ENCODE measurements at places on chromosomes 1 and 21. TPM values are rescaled to one million over a fixed set of nuclear protein-coding genes. Genes with fewer than 3 reads are reported as not detected.
A peak's percentile ranks its signal among the peaks of the same experiment; 100 is the strongest.

DNA sequence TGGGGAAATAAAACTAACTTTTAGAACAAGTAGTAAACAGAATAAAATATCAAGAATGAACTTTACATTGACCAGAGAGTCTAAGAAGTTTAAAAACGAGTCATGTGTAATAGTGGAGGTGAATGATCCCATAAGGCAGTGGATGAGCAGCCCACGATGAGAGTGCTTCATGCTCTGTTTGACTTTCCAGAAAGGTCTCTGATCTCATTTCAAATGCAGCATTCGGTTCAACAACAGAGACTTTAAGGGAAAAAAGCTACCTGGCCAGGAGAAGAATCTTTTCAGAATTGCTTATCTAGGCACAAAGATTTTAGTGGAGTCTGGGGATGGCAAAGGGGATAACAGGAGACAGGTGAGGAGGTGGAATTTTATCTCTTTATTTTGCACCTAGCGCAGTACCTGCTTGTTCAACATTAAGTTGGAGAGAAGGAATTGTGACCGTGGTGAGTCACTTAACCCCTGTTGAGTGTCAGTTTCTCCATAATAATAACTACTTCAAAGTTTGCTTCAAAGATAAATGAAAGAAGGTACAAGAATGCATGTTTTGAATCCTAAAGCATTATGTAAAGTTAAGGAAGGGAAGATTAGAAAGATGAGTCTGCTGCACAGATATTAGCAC, 94.9 kb upstream of the KIF26B start:
- DNase-seq, result no peak

DNA sequence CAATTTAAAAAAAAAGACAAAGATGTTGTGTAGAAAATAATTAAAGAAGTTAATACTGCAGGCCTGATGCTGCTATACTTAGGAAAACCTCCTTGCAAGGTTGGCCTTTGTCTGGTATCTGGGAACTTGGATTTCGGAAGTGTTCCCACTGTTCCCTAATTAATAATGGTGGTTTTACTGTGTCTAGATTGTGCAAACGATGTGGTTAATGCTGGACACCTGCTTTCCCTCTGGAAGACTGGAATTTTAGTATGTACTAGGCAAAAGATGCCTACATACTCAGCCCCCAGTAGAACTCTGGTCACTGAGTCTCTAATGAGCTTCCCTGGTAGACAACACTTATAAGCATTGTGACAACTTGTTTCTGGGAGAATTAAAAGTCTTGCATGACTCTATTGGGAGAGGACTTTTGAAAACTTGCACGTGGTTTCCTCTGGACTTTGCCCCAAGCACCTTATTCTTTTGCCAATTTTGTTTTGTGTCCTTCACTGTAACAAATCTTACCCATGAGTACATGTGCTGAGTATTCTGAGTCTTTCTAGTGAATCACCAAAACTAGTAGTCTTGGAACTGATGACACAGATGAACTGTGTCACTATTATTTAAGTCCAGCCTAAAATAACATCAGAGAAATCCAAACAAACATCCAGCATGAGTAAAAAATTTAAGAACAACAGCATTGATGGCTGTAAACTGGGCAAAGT, 40.4 kb downstream of the LIN9 start:
- DNase-seq, result no peak

Gene NR0B2
- not detected for total RNA-seq

- peak; percentile 29 for DNase-seq
Measured at GRCh38 chr1:42680921-42681683, 1.1 kb upstream of the YBX1 start.

DNA sequence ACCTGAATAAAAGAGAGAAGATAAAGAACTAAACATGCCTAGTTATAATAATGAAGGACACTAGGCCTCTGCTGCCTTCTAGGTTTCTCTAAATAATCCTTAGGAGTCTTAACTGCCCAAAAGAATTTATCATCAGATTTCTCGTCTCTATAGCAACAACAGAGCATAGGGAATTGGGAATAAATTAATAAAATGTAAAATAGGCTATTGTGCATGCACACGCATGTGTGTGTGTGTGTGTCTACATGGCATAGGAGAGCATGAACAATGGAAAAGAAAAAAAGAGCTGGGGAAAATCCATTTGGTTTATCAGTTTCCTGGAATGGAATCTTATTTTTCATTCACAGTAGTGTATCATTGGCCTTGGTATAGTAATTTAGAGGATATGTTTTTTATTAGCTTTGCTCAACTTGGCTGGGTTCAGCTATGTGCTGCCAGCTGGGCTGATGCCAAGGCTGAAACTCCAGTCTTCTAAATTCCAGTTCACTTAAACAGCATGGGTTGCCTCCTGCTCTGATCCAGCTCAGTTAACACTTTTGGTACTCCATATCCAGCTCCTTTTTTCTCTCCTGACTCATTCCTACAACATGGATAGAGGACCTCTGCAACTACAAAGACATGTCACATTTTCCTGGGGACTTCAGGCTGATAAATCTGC, 80.6 kb upstream of the SLFNL1 start:
- peak; percentile 41 for DNase-seq

DNA sequence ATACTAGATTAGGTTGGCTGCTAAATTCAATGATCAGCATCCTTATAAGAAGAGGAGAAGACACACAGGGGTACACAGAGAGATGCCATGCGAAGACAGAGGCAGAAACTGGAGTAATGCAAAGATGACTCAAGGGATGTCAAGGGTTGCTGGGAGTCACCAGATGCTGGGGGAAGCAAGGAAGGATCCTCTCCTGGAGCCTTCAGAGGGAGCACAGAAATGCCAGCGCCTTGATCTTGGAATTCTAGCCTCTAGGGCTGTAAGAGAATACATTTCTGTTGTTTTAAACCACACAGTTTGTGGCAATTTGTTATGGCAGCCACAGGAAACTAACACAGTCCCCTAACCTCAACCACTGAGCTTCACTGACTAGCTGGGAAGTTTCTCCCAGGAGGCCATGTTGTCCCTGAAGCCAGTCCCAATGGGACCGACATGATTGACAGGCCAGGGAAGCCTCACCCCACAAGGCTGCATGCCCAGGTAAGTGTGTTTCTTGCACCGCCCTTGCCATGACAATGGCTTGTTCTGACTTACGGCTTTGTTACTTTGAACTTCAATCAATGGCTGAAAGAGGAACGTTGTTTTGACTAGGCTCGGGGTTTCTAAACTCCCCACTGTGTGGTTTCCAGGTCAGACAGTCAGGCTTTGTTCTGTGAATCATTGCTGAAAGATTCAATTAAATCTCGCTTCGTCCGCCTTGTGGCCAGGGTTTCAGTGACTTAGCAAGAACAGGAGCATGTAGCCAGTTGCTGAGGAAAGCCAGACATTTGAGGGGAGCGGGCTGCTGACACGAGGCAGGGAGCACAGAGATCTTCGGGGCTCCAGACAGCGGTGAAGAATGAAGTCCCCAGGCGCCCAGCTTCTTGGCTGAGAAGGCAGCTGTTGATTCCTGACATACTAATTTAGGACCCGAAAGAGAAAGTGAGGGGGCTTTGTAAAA, 62.3 kb downstream of the RUNX1 start:
- DNase-seq, result no peak

DNA sequence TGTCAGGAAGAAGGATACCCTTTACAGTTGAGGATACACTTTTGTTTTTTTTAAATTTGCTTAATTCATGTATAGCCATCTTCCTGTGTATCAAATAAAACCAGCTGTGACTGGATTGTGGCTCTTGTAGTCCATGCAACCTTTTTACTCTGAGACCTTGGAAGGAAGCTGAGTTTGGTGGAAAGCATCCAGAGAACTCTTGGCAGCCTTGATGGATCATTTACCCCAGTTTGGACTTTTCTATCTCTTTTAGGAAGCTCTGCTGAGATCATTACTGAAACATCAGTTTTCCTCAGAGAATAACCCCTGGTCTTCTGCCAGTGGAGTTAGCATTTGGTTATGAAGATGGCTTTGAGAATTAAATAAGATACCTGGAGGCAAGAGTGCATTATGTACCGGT, 21.2 kb upstream of the APOBEC4 start:
- DNase-seq, result no peak

DNA sequence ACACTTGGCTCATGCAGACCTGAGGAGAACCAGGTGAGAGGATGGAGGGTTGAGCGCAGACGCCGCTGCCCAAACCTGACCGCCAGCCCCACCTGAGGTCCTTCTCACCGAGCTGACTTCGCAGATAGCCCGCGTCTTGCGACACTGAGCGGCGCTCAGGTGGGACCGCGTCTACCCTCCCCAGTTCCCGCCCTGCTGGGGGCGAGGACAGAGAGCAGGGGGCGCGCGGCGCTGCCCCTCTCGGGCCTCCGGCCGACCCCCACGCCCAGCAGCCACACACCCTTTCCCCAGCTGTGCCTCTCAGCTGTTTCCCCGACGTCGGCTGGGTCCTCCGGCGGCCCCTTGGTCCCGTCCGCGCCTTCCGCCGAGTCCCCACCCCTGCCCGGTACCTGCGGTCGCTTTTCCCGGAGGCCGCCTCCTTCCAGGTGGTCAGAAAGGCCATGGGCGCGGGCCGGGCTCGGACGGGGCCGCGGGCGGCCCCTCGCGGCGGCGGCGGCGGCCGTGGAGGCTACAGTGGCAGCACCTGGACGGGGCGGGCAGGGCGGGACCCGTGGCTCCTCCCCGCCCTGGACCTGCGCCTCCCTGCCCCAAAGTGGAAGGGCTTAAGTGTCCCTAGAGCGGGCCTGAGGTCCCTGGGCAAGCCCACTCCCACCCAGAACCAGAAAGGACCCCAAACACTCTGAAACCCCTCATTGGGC, 14.4 kb upstream of the TTC39A start:
- no peak for DNase-seq

- peak; percentile 26 for DNase-seq
Measured at GRCh38 chr1:12617901-12618660, at the start of gene DHRS3. Gene DHRS3 (minus strand): TSS chr1:12618210. CDS start chr1:12617348, 862 bp downstream.

Gene RPTN
- not detected for total RNA-seq

Gene OR2T29
- total RNA-seq, result not detected

GRCh38 chr1:218496561-218496960, 151.4 kb downstream of the TGFB2 start:
- DNase-seq, result no peak

GRCh38 chr1:41578712-41579335, 94.3 kb upstream of the EDN2 start:
- DNase-seq, result no peak

GRCh38 chr1:222927031-222927430, 112.2 kb downstream of the DISP1 start:
- no peak for DNase-seq

DNA sequence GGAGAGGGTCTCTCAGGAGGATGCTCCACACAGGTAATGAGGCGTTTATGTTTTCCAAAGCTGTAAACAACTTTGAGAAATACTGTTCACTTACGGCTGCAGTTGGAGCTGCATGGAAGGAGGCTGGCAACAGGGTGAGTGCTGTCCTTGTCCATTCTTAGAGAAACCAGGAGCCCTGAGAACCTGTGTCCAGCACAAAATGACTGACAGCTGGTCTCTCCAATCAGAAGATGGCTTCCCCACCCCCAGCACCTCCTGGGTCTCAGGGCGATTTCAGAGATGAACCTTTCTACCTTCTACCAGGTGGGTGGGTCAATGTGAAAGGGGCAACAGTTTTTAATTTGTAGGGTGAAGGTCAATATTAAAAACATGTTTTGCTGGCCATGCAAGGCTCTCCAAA, 353.6 kb downstream of the NPHP4 start:
- no peak for DNase-seq

GRCh38 chr21:33690874-33691273, 48.6 kb downstream of the ITSN1 start:
- no peak for DNase-seq

DNA sequence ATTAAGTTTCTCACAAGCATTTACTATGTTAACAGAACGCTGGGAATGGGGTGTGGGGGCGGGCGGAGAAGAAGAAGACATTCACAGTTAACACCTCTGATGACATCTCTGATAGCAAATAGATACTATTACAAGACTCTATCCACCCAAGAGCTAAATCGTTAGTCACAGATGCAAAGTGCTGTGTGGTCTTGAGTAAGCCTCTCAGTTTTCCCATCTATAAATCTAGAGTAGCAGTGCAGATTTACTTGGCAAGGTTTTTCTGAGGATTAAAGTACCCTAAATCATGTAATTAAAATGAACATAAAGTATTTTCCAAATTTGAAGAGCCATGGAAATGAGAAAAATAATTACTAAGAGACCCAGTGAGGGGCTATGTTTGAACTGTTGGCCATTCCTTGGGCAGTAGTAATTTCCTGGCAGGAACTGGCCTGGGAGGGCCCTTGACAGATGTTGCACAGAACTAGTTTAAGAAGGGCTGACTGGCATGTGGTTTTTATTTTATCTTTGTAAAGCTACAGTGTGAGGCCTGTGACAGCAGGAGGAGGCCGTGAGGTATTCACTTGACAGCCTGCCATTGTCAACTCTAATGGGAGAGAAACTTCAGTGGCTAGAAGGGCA, 58.7 kb upstream of the APOBEC4 start:
- no peak for DNase-seq

DNA sequence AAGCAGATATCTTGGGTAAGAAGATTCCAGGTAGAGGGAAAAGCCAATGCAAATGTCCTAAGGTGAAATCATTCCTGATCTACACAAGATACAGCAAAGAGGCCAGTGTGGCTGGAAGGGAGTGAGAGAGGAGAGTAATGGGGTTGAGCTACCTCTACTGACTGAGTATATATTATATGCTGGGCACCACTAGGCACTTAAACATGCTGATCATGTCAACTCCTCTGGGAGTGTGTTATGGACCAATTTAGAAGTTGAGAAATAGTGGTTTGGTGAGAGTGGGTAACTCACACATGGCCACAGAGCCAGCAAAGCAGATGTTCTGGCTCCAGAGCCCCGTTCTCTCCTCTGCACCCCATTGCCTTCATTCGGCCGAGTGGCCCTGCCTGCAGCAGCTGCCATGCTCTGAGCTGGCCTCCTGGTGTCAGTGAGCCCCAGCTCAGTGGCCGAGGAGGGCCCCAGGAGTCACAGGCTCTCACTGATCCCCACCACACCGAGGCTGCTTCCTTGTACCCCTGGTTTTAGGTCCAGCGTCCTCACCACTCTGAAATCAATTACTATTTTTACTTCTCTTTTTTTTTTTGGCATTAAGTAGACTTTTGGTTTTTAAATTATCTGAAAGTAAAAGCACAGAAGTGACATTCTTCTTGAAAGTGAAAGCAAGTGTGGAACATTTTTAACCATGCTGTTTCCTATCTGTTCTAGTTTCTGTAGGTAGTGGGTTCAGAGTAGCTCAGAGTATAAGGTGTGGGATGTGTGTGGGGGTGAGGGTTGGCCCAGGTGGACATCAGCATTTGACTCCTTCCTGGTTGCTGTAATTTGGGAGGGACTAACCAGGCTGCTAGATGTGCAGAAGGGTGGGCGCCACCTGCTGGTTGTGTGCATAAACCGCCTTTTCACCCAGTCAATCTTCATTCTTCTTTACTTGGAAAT, 45.8 kb upstream of the CRNN start:
- DNase-seq, result peak; percentile 8

Gene CR1L
- 0.73 TPM for total RNA-seq

Gene FBXO44
- 28.6 TPM for total RNA-seq

DNA sequence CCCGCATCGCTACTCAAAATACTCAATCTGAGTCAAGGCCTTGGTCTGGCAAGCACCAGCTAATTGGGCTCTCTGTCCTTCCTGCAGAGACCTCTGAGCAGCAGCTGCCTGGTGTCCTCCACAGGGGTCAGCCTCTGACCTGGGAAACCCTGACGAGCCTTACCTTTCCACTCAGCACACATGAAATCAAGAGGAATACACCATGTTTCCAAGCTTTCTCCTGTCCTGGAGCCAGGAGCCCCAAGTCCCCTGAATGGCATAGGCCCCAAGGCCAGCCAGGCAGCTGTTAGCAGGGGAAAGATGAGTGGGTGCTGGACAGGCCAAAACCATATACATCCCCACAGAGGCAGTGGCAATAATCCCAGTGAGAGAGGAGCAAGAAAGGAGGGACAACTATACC, 27.2 kb upstream of the TSPEAR start:
- no peak for DNase-seq
